ENCODE measurements at places on chromosomes 12 and 14.

DNA sequence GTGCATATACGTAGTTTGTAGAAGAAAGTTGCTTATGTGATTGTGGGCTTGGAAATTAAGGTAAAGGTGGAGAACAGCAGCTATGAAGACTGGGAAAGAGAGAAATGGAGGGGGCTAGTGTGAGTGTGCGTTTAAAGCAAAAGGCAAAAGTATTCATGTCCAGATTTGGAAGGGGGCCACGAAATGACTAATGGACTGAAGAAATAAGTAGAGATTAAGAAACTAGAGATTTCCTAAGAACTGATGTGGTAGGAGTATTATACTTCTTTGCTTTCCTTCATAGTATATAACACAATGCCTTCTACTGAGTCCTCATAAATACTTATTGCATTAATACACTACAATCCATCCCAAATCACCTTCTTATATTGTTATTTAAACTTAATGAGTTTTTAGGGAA lies 298.6 kb upstream of the NOVA1 start:
- no peak for DNase-seq

- DNase-seq, result no peak
These were observed 61.6 kb downstream of the RAD51B start for GRCh38 chr14:67881225-67881624.

GRCh38 chr12:241266-241665 lies 21.4 kb downstream of the SLC6A13 start:
- no peak for DNase-seq

GRCh38 chr12:30095511-30095910 lies 311.8 kb upstream of the TMTC1 start:
- DNase-seq, result no peak

DNA sequence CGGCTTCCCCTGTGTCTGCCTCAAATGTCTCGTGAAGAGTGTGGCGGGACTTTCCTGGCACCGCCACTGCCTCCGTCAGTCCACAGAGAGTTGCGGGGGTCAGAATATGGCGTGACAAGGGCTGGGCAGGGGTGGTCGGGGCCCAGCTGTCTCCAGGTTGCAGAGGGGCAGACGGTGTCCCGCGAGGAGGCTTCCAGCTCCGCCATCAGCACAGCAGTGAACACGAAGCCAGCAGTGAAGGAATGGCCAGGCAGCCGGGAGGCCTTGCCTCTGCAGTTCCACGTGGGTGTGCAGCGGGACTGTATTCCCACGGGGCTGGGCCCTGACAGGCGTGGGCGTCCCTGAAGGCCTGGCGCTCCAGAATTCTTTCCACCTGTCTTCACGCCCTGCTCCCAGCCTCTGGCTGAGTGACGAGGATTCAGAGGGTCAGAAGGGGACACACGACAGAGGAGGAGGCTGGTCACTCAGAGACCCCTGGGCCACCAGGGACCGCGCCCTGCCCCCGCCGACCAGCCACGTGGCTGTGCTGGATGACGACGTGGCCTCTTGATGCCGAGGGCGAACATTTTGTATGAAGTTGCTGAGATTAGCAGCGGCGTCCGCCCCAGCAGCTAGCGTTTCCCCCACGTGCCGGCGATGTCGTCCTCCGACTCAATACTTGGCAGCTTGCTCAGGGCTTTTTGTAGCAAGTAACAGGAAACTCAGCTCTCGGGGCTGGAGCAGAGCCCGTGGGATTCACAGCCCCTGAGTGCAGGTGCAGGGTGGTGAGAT lies 25.0 kb upstream of the GALNT9 start:
- DNase-seq, result no peak

DNA sequence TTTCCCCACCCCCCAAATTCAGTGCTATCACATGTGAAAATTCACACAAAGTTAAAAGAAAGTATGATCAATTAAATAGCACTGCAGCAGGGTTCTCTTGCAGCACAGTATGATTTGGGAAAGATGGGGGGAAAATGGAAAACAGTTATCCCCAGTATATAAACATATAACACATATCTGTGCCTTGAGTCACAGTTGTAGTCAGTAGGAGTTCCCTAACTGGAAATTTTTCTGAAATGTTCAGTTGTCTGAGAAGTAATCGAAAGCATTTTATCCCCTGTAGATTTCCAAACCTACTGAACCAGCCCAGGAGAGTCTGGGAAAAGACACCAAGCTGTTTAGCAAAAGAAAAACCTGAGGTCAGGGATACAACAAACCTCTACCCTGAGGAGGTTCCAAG lies 47.0 kb downstream of the C12orf50 start:
- no peak for DNase-seq

- peak; percentile 73 for DNase-seq
These were observed 532 bp downstream of the FKBP11 start for GRCh38 chr12:48924617-48925303.

DNA sequence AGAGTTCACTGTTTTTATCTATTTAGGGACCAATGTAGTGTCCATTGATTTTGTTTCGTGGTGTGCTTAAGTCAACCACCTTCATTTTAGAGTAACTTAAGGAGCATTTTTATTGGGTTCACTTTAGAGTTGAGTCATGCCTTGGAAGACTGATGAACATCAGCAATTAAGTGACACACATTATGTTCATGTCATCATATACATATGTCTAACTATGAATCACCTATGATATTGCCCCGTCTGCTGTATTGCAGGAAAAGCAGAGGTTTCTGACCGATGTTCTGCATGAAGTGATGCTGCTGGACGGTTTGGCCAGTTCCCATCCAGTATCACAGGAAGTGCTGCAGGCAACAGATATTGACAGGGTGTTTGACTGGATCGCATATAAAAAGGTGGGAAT lies 227.1 kb downstream of the TRHDE start:
- no peak for DNase-seq

DNA sequence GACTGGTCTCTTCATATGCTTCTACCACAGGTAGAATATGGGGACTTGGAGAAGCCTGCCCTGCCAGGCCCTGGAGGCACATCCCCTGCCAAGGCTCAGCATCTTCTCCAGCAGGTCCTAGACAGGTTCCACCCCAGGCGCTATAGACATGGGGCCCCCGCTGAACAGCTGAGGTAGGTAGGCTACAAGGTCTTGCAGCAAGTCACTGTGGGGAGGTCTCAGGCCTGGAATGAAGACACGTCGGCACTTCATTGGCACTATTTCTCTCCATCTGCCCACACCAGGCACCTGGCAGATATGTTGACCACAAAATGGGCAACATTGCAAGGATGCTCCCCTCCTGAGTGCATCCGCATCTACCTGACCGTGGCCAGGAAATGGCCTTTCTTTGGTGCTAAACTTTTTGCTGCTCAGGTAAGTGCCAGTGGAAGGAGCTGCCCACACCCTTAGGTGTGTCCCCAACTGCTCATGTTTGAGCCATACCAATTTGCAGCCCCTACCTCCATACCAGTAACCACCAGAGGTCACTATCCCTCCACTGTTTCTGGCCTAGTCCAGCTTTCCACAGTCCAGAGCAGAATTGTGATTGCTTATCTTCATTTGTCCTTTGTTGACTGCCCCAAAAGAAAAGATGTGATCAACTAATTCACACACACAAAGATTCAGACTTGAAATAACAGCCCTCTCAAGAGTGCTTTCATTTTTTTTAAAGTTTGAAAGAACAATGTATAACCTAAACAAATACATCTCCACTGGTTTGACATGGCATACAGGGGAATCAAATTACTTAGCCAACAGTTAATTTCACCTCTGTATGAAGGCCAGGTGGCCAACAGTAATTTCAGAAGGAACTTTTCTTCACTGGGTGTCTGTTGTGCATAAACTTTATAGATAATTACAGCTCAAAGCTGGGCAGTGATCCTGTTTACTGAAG lies 16.1 kb downstream of the PIGH start:
- no peak for DNase-seq

- DNase-seq, result no peak
These were observed 9.0 kb downstream of the RHOF start for GRCh38 chr12:121784460-121784859.
